ENCODE measurements at places on chromosomes 16 and 17.

- no peak for DNase-seq
Observed at GRCh38 chr17:31587462-31587861, 196.0 kb downstream of the RAB11FIP4 start.

DNA sequence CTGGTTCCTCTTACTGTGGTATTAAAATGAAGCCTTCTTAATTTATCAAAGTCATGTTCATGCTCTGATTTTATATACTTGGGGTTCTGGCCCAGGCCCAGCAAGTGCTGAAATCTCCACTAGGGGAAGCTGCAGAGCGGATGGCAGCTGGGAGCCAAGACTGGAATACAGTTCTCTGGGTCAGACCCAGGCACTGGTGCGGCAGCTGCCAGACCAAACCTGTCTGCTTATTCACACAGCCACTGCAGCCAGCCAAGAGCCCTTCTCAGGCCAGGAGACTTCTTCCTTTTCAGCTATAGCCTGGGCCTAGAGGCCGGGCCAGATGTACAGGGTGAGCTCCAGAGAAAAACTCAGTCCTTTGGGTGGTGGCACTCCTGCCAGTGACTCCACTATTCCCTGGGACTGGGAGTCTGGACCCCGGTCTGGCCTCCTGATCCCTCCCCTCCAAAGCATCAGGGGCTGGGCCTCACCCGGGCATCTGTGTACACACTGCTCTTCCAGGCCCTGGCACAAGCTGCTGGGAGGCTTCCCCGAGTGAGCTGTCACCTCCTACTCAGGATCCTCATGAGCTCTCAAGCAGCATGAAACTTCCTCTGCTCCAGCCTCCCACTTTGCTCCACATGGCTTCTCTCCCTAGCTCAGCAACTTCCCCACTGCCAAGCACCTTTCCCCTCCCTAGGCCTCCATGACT, 24.4 kb downstream of the ATP6V0D1 start:
- DNase-seq: peak; percentile 23

DNA sequence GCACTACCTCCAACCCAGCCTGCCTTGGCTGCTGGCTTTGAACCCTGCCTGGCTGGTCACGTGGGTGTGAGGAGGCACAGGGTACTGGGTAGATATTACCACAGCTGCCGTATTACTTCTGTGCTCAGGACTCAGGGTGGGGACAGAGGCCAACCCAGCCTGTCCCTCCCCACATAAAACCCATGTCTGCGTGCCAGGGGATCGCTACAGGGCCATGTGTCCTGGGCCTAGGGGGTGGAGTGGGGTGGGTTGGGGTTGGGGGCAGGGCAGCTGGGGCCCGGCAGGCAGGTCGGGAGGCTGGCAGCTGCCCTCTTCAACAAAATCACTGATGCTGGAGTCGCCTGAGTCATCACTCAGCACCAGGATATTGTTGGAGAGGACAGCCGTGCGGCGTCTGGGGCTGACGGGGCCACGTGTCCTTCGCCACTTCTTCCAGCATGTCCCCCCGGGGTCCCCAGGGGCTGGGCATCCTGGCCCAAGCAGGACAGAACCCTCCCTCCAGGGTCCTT, 39.7 kb upstream of the PVALEF start:
- peak; percentile 4 for DNase-seq

DNA sequence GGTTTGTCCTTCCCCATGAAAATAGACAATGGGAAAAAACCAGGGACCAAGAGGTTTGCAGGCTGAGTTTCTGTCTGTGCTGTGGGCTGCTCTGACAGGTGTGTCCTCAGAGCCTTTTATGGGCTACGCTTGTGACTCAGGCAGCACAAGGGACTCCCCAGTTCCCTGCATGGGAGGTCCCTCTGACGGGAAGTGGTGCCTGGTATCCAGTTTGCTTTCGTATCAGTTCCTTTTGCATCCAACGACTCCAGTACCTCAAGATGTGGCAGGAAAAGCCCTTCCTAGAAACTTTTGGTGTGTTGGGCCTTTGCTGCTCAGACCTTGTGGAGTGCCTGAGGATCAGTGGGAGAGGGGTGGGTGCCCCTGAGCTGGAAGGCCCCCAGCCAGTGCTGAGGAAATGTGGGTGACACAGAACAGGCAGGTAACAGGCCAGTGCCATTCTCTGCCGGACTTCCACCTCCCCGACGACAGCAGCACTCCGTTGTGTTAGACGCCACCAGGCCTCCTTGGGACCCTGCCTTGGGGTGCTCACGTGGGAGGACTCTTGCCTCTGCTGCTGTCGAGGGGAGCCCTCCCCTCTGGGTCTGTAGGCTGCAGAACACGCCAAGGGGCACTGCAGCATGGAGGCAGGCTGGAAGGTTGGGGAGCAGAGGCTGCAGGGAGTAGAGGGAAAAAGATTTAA, 38.4 kb upstream of the IRF8 start:
- DNase-seq: no peak

DNA sequence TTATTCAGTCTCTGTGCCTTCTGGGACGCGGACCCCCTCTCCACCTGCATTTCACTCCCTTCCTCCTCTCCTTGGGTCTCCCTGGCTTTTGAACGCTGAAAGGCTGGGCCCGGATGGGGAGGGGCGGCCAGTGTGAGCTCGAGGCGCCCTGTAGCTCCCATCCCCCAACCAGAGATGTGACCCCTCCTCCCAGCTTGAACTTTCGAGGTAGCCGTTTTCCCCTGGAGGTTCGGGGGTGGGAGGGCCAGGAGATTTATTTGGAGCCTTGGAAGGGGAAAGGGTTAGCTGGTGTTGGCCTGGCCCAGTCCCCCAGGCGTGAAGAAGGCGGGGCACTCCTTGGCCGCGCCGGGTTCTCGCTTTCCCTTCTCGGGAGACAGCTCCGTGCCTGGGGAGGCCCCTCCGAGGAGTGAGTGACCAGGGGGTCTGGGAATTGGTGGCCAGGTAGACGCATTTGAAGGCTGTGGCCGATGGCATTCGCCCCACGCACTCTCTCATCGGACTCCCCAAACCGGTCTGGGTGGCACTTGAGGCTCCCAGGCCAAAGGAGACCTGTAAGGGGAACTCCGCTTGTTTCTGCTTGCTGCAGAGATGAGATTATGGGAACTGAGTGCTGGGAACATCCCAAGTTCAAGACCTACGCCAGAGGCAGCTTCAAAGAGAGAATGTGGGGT, 942 bp downstream of the LDAF1 start:
- DNase-seq: peak; percentile 32

- DNase-seq: no peak
Observed at GRCh38 chr16:48834576-48834975, 224.6 kb upstream of the N4BP1 start.

GRCh38 chr17:82148997-82149396, 51.0 kb upstream of the FASN start:
- DNase-seq: no peak
